ENCODE measurements at places on chromosomes 6 and 20.

DNA sequence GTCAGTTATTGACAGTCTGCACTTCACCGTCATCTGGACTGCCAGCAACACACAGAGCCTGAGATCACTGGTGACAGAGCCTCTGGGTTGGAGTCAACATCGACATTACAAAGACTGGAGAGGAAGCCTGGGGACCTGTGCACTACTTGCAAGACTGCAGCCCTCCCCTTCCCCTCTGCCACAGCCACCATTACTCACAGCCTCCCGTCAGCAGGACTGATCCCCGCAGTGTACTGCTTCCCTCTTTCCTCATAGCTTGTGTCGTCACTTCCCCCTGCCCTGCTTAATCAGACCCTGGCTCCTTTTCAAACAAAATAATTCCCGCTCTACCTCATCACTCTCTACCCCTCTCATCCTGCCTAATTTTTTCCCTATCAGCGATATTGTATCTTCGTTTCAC is 235.5 kb upstream of the KCNQ5 start:
- no peak for DNase-seq

DNA sequence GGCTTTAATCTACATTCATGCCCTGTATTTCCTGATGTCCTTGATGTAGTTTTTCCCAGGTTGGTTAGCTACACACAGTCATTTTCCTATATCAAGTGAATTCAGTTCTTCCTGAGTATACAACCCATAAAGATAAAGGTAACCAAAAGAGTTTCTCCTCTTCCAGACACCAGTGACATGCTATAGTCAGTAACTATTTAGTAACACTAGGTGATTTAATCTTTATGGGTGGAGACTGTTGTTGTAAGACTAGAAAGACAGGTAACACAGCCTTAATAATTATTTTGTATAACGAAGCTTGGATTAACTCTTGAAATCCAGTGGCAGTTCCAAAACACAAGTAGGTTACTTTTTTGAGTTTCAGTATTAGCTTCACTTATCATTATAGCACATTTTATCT is 17.6 kb downstream of the MCUR1 start:
- no peak for DNase-seq

GRCh38 chr6:24967211-24967610 is 31.5 kb upstream of the RIPOR2 start:
- no peak for DNase-seq

GRCh38 chr20:61748376-61748775 is 317.3 kb downstream of the TAF4 start:
- no peak for DNase-seq

- no peak for DNase-seq
Observed at GRCh38 chr6:164283574-164283973, 869.1 kb downstream of the QKI start.

DNA sequence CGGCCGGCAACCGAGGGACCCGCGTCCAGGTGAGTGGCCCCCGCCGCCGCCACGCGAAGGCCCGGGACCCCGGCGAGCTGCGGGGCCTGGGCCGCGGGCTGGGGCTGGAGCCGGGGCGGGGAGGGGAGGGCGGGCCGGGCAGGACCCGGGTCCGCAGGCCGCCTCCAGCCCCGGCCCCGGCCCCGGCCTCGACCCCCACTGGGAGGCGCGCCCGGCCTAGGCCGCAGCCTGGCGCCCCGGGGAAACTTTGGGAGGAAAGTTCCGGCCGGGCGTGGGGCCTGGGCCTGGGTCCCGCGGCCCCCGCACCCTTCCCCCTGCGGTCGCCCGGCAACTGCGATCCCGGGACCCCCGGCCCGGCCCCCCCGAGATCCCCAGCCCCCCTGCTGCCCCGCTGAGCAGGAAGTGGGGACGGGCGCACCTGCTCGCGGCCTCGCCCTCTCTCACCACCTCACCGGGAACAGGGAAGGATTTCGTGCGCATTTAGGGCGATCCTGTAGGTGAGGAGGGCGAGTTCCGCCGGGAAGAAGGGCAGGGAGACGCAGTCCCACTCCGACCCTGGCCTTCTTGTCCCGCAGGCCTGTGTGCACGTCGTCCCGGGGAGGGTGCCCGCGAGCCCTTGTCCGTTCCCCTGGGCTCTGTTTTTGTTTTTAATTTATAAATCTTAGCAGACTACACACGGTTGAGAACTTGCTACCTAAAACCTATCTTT is 402 bp downstream of the OSBPL2 start:
- no peak for DNase-seq

DNA sequence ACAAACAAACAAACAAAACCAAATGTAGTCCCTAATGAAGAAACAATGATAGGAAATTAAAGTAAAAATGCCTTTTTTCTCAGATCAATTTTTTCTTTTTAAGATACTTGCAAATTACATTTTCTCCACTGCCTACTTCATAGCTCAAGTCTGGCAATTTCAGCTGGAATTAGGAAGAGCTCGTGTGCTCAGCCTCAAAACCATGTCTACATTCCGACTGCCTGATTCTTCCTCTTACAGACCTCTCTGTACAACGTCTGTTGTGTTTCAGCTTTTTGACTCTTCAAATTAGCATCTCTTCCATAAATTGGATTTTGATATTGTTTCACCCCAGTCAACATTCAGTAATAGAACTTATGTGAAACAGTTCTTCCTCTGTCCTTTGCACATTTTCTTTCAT is 9.3 kb upstream of the EDN1 start:
- no peak for DNase-seq

GRCh38 chr6:89745716-89746115 is 73.9 kb downstream of the MDN1 start:
- no peak for DNase-seq

DNA sequence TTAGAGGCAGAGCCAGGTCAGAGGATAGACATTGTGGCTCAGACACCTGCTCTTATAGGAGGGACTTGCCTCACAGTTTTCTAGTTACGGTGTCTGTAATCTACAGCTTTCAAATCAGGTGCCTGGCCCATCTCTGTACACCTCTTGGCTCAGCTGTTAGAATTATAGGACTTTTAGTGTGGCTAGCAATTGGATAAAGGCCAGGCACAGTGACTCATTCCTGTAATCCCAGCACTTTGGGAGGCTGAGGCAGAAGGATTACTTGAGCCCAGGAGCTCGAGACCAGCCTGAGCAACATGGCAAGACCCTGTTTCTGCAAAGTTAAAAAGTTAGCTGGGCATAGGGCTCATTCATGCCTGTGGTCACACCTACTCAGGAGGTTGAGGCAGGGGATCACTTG is 20.0 kb downstream of the BRPF3 start:
- no peak for DNase-seq

DNA sequence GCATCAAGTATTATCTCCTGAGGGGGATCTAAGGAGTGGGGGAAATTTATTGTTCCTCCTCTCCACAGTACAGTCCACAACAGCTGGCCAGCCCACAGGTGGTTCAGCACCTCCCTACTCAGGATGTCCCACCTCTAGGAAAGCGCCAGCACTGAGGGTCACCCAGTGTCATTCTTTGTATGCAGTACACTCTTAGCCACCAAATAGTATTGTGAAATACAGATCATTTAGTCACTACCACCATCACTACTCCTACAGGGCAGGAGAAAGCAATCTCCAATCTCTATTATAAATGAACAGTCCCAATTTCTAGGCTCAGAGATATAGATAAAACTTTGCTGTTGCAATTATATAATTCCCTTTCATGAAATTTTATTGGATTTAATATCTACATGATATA is 6.3 kb upstream of the ZNF76 start:
- no peak for DNase-seq

GRCh38 chr6:38796006-38796405 is 80.9 kb downstream of the DNAH8 start:
- DNase-seq, result no peak

GRCh38 chr6:111030008-111031007 is 48.5 kb downstream of the RPF2 start:
- DNase-seq, result no peak

DNA sequence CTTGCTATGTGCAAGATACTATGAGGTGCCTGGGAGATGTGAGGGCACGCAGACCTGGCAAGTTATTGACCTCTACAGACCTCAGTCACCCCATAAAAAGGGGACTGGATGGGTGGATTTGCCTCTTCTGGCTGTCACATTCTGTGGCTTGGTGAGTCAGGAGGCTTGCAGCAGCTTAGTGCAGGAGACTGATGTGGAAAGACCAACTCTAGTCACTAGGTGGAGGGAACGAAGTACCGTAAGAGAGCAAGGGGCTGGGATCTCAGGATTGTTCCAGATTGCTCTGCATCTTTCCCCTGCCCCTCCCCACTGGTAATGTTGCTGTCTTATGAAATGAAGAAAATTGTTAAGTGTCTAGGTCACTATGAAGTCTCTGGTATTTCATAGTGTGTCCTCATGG is 3.3 kb downstream of the MAPRE1 start:
- no peak for DNase-seq

GRCh38 chr20:9287826-9288225 is 218.9 kb downstream of the PLCB4 start:
- no peak for DNase-seq

Measured in memory B cell (primary cell).